Karpas-422 (cell line): ENCODE measurements at places on chromosomes 11 and 22.

GRCh38 chr22:33923660-33924246 lies 3.5 kb upstream of the LARGE1 start:
- peak; percentile 90 for DNase-seq

GRCh38 chr11:44267750-44268613 lies 42.0 kb downstream of the ALX4 start:
- DNase-seq, result no peak

- no peak for DNase-seq
Measured at GRCh38 chr11:61195719-61196118, 7.6 kb upstream of the PGA3 start.

DNA sequence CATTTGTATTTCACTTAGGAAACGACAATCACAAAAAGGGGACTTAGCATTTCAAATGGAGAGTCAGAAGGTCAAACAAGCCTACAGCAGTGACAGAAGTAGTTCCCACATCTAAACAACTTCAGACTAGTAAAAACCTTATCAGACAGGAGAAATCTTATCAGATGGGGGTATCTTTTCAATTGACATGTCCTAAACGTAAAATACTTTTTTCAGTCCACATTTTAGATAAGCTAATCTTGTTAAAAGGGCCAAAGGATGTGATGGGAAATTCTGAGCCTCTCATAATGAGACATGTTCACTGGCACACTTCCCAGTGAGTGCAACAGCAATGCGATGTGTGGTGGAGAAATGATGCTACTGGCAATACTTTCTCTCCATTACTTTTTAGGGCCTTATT lies 2.4 kb downstream of the MAPK1 start:
- DNase-seq, result no peak

GRCh38 chr11:21615955-21616371 lies 576.9 kb upstream of the ANO5 start:
- DNase-seq, result no peak

GRCh38 chr22:39173787-39174497 lies 21.5 kb upstream of the CBX7 start:
- no peak for DNase-seq

- DNase-seq, result peak; percentile 58
Measured at GRCh38 chr11:131691181-131692041, 321.0 kb downstream of the NTM start.

- peak; percentile 56 for DNase-seq
Measured at GRCh38 chr11:100827934-100828661, 141.0 kb downstream of the ARHGAP42 start.

DNA sequence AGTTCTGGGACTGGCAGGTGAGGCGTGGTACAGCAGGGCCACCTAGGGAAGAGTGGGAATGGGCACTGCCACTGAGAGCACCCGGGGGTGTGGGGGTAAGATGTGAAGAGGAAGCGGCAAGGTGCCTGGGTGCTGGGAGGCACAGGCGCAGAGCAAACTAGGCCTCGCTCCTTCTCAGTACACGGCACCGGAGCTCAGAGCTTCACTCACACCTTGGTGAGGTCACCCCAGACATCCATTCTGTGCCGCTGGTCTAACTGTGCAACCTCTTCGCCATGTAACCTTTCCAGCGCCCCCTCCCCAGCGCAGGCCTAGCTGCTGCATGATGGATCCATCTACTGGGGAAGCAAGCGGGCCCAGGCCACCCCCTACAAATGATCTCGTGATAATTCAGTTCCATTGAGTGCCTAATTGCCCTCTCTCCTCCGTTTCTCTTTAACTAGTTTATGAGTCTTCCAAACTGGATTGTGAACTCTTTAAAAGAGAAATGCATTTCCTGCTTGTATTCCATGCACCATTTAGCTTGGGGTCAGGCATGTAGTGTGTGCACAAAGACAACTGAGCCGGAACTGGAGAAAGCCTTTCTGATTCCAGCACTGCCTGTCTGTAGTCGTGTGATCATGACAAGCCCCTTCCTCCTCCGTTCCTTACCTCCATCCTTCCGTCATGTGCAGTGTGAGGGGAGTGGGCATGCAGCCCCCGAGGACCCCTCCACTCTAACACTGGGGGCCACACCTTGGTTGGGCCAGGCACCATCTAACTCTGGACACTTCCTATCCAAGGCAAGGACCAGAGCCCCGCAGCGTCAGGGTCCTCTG lies 1475.2 kb downstream of the TBC1D22A start:
- no peak for DNase-seq

DNA sequence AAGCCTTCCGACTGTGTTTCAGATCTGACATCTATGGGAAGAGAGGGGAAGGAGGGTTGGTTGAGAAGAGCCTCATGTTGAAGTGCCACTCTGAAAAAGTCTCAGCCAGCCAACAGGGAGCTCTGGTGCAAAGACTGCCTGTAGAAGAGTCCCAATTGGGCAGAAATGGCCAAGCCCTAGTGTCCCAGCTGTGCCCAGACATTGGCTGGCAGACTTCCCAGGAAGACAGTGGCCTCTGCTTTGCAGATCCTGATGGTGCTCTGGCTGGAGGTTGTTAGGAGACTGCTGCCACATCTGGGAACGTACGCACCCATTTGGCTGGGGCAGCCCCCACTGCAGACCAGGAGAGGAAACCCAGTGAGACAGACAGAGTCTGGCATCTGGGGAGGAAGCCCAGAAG lies 3.2 kb upstream of the PLA2G3 start:
- DNase-seq, result no peak

DNA sequence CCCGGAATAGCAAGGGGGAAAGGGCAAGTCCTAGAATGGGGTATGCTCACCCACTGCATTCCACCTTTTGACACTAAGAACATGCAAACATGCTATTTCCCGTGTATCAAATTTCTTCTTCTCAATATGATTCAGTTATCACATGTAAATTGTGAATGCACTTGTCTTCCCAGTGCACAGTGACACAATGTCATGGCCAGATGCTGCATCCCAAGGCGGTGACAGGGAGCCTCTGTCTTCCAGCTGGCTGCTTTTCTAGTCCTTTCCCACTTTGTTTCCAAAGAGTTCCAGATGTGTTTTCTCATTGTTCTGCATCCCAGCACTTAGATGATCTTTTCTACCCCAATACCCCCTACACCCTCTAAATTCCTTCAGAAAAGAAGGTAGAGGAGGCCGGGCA lies 12.4 kb downstream of the SLC25A18 start:
- DNase-seq, result no peak

DNA sequence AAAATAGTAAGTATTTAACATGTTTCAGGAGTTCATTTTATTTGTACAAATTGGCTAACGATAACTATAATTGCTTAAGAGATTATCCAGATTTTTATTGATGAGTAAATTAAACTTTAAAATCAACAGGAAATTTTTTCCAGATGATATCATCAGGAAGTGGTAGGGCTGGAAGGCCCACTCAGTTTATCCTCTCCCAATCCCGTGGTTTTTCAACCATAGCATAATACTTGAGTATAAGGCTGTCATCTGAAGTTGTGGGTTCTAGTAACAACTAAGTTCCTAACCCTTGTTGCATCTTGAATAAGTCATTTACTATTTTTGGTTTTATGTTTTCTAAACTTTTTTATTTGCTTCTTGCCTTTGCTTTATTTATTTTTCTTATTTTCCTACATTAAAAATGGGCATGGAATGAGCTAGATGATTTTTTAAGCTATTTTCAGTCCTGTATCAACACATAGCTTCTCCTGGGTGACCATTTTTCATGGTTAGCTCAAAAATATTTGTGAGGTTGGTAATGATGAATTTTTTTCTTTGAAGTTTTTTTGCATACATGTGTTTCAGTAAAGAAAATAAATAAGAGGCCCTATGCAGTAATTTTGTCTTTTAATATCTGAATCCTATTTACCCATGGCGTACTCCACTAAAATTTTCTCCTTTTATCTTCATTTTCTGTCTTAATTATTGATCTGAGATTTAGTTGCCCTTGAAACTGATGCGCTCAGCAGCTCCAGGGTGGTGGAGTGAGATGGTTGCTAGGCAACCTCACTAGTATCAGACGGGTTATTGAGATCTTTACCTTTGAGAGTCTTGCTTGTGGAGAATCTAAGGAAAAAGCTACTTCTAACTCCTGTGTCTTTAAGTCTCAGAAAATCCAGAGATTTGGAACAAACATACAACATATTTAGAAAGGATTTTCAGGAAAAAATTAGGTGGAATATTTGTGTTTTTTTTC lies 452.0 kb upstream of the CCDC179 start:
- DNase-seq, result no peak

DNA sequence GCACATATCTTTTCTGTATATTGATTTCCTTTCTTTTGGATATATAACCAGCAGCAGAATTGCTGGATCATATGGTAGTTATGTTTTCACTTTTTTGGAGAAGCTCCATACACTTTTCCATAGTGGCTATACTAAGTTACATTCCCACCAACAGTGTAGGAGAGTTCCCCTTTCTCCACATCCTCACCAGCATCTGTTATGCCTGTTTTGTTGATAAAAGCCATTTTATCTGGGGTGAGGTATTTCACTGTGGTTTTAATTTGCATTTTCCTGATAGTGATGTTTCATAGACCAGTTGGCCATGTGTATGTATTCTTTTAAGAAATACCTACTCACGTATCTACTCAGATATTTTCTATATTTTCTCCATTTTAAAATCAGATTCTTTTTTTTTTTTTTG lies 419.3 kb upstream of the FAT3 start:
- DNase-seq, result no peak

GRCh38 chr11:62689421-62690183 lies at the start of gene LRRN4CL:
TSS of gene LRRN4CL (minus strand) at chr11:62689530. CDS start at chr11:62688508, 1,022 bp downstream.
- DNase-seq, result no peak

DNA sequence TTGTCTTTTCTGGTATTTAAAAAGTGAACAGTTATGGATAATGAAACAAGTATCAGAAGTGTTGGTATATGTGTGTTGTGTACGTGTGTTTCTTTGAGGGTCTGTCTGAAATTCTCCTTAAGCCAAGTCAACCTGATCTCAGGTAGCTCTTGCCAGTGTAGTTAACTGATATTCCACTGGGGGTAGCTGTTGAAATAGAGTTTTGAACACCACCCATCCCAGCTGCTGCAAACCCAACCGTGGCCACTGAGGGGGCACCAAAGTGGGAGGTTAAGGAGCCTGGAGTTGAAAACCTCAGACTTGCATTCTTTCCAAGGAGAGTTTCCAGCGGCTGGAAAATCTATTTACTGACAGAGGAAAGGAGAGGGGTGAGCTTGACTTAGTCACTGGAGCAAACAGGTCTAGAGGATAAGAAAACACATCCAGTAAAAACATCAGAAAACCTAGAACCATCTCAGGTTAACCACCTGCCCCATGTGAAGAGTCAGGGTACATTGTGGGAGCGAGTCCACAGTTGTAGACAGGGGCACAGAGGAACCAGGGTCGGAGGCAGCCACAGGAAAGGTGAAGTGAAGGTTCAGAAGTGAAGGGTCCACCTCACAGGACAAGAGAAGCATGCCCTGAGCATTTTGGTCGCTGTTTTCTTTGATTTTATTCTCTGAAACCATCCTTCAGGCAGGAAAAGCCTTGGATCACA lies 8.8 kb upstream of the CUL5 start:
- DNase-seq, result peak; percentile 94

DNA sequence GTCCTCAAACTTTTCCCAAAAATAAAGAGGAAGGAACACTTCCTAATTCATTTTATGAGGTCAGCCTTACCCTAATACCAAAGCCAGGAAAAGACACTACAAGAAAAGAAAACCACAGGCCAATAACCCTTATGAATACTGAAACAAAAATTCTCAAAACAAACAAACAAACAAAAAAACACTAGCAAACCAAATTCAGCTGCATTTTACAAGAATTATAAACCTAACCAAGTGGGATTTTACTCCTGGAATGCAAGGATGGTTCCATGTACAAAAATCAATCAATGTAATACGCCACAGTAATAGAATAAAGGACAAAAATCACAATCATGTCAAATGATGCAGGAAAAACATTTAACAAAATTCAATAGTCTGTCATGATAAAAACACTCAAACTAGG lies 13.3 kb downstream of the ARVCF start:
- DNase-seq, result no peak

DNA sequence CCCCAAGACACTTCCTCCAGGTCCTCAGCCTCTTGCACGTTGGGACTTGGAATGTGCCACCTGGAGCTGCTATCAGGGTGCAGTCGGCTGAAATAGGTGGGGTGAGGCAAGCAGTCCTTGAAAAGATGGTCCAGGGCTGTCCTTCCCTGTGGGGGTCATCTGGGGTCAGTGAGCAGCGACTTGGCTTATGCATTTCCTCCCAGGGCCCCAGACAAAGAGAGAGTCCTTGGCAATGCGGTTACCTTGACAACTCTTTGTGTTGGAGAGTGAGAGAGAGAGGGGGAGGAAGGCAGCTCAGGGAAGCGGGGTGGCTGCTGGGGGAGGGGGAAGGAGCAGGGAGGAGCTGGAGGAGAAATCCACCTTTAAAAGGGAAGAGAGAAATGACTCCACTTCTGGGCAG lies 93.8 kb downstream of the MIAT start:
- no peak for DNase-seq

- no peak for DNase-seq
Measured at GRCh38 chr11:33774736-33775466, 581 bp upstream of the FBXO3 start.

GRCh38 chr11:111397034-111397433 lies 18.0 kb upstream of the POU2AF1 start:
- no peak for DNase-seq

GRCh38 chr22:28429711-28430110 lies 249.9 kb downstream of the TTC28 start:
- DNase-seq, result no peak

- no peak for DNase-seq
Measured at GRCh38 chr11:63869683-63870082, 30.8 kb downstream of the MARK2 start.

DNA sequence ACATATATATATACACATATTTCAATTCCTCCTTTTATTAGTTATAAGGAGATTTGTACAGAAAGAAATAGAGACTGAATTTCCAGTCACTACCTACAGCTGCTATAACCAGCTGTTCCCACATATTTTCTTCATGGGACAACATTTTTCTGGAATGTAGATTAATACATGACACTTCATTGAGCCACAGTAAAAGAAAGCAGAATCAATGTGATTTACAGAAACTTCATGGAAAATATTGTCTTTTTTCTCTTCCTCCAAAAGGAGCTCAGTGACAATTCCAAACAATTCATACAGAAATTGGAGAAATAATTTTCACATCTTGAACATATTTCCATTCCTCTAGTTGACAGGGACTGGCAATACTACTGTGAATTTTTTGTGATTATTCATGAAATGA lies 249.2 kb downstream of the DLG2 start:
- no peak for DNase-seq

GRCh38 chr11:18761741-18762140 lies 29.9 kb downstream of the PTPN5 start:
- DNase-seq, result no peak

GRCh38 chr22:35192129-35192918 lies 65.0 kb upstream of the HMGXB4 start:
- no peak for DNase-seq

DNA sequence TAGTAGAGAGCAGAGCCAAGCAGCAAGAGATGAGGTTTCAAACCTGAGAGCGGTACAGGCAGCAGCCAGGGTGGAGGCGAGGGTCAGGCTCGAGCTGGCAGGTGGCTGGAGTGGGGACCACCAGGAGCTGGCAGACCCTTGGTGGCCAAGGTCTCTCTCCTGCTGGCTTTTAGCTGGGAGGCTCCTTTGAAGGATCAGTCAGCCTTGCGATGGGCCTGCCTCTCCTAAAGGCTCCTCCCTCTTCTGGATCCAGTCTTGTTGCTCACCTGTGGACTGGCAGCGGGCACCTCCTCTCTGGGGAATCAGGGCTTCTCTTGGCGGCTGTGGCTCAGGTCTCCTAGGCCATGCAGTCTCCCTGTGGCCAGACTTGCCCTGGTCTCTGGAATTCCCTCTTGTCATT lies 24.8 kb downstream of the TPST2 start:
- peak; percentile 56 for DNase-seq
